ENCODE measurements at places on chromosomes 6 and 20.
A peak's percentile ranks its signal among the peaks of the same experiment; 100 is the strongest.

DNA sequence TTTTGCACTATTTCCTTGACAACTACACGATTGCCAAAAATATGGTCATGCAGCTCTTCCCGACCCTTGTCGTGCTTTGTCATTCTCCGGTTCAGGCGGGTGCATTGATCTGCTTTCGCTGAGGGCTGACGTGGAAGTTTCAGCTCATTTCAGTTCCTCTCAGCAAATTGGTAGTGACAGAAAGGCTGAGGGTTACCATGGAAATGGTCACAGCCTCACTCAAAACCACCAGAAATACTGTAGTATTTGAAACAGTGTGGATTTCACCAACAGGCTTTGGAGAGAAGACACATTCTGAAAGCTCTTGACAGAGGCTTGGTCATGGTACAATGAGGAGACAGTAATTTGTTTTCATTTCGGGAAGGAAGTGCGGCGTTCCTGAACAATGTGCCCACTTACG is 99.7 kb upstream of the EXOC2 start:
- no peak for DNase-seq

DNA sequence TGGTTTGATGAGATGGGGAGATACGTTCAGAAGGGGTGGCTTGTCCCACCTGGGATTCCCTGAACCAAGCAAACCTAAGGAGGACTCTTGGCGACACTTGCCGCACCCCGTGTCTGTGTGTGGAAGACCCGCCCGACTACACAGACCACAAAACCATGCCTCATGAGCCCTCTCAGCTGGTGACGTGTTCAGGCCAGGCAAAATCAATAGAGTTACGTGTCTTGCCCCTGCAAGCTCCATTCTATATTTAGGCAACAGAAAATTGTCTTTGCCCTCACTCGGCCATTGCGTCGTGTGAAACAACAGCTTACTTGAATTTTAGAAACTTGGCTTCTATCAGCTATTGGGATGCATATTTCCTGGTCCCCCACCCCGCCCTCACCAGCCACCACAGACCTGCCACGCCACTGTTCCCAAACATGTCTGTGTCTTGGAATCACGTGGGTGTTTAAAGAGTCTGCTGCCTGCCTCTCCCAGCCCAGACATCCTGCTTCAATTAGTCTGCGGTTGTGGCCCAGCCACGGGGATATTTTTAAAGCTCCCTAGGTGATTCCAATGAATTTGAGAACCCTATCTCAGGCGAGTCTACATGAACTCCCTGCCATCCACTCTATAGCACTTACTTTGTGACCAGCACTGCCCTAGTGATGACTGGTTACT is 279.2 kb upstream of the EXOC2 start:
- DNase-seq, result no peak

DNA sequence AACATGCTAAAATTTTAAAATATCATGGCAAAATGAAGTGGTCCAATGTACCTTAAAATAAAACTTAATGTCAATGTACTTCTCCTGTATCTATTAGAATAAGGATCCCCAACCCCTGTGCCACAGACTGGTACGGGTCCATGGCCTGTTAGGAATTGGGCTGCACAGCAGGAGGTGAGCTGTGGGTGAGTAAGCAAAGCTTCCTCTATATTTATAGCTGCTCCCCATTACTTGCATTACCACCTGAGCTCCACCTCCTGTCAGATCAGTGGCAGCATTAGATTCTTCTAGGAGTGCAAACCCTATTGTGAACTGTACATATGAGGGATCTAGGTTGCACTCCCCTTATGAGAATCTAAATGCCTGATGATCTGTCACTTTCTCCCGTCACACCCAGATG is 86.0 kb downstream of the SLC16A10 start:
- no peak for DNase-seq

- no peak for DNase-seq
Observed at GRCh38 chr6:22024973-22025467, 271.8 kb downstream of the PRL start.

GRCh38 chr20:31452575-31452974 is 12.1 kb downstream of the DEFB123 start:
- no peak for DNase-seq

- no peak for DNase-seq
Observed at GRCh38 chr6:129679758-129680157, 30.2 kb downstream of the ARHGAP18 start.

DNA sequence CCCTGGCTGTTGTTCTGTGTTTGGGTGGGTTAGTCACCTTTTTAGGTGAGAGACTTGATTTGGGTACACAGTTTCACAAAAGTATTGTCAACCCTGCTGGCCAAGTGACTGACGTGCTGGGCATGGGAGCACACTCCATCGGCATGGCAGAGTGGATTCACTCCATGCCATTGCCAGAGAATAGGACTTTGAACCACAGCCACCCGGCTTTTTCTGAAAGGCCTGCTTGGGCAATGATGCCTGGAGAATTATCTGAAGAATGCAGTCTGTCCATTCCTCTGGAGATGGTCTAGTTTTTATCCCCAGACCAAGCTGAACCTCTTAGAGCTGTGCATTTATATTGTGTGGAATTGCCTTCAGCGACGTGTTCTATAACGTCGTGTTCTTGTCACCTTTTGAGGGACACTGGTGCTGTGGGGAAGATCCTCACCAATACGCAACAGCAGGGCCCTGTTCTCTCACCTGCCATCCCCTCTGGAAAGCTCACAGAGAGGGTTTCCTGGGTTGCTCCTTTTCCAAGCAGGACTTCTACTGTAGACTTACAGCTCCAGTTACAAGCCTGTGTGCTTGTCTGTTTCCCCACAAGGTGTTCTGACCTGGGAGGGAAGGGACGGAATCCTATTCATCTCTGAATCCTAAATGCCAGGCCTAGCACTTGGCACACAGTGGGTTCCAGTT is 183.4 kb upstream of the AKAP12 start:
- DNase-seq, result no peak

GRCh38 chr6:168208854-168209253 is 110.7 kb downstream of the DACT2 start:
- DNase-seq, result no peak

GRCh38 chr20:15113144-15113773 is 775.8 kb upstream of the FLRT3 start:
- no peak for DNase-seq

DNA sequence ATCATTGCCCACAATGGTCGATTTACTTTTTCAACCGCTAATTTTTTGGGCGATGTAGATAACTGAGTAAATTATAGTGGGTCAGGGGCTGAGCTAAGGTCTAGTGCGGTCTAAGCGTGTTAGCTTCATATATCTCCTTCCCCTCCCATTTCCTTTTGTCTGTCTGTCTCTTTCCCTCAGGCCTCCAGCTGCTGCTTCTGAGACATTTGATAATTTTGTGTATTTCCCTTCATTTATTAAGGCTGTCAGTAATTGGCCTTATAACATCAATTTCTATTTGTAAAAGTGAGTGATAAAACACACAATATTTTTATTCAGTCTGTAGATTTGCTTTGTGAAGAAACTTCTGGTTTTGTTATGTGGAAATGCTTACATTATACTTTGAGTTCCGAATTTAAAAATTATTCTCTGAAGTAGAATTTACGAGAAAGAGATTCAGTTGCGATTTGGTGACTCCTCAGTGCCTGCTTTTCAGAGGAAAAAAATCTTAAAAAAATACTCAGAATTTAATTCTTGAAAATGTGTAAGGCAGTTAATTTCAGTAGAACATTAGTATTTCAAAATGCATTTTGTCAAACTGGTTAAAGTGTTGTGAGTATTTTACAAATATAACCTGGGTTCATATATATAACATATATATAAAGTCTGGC is 1.4 kb downstream of the TMEM170B start:
- no peak for DNase-seq

GRCh38 chr6:150766201-150766997 is 99.1 kb upstream of the MTHFD1L start:
- no peak for DNase-seq

- DNase-seq, result no peak
Observed at GRCh38 chr6:145842693-145843546, 28.3 kb upstream of the FBXO30 start.

DNA sequence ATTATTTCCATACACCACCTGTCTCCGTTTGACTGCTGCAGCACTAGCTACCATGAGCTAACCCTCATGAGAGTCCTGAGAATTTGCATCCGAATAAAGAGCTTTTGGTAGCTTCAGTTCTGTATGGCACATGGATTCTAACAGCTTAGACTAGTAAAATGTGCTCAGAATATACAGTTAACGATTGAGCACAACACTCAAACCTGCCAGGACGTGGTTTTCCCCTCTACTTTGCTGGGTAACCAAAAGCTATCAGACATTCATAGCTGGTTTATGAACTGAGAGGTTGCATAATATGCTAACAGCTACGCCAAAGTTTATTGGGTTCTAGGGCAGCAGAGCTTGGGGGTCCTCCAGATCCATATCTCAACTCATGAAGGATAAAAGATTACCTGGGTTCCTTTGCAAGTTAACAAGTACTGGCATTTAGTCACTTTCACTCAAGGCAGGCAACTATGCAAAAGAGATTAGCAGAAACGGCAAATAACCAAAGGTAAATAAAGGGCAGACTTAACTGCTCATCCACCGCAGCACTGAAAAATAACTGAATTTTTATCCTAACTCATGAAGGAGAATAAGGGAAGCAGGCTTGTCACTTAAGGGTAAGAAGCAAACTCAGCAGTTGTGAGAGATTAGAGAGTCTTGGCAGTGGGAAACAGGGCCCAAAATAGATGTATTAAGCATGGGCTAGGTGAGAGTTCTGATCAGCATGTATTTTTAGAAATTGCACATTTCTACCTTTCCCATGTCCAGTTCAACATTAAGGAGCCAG is 29.4 kb downstream of the NUDT3 start:
- DNase-seq, result no peak

GRCh38 chr6:135581211-135581610 is 83.7 kb upstream of the AHI1 start:
- DNase-seq, result no peak

DNA sequence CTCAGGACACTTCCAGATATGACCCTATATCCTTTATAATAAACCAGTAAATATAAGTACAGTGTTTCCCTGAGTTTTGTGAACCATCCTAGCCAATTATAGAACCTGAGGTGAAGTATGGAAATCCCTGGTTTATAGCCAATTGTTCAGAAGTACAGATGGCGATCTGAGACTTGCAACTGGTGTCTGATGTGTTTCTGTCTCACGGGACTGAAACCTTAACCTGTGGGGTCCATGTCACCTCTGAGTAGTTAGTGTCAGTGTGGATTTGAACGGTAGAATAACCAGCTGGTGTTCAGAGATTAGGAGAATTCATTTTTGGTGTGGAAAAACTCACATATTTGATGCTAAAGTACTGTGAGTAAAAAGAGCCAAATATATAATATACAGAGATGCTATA is 606.6 kb downstream of the MAFB start:
- DNase-seq, result no peak

DNA sequence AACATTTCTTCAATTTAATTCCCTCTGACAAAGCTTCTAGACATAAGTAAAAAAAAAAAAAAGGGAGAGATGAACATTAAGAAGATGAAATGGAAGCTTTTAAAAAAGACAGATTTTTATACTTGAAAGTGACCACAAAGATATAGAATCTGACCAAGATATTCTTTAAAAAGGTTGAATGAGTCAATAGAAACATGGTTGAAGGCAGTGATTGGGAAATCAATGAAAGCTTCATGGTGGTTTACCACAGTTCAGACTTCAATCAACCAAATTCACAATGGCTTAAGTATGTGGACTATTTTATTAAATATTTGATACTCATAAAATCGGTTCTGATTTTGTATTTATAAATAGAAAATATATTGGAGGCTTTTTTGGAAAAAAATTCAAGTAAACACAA is 248.4 kb upstream of the HSF2 start:
- no peak for DNase-seq

GRCh38 chr6:56152611-56153010 is 94.8 kb downstream of the COL21A1 start:
- DNase-seq, result no peak

- peak; percentile 48 for DNase-seq
Observed at GRCh38 chr6:16238057-16238962, at the start of gene GMPR. Gene GMPR, plus strand, starts transcription at chr6:16238587. Its CDS starts 107 bp downstream, at chr6:16238694.

DNA sequence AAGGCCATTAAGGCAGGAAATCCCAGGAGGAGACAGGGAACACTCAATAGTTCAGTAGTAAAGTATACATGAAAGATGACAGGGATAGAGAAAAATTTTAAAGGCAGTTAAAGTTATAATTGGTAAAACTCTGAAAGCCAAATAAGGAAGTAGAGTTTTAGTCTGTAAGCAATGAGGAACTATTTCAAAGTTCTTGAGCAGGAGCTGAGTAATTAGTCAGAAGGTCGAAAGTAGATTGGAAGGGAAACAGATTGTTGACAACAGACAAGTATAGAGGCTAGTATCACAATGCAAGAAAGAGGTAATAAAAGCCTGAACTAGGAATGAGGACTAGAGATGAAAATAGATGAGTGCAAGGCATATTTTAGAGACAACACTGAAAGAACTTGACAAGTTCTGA is 150.3 kb downstream of the CDK19 start:
- no peak for DNase-seq

- no peak for DNase-seq
Observed at GRCh38 chr6:87723170-87724078, 21.4 kb upstream of the AKIRIN2 start.

DNA sequence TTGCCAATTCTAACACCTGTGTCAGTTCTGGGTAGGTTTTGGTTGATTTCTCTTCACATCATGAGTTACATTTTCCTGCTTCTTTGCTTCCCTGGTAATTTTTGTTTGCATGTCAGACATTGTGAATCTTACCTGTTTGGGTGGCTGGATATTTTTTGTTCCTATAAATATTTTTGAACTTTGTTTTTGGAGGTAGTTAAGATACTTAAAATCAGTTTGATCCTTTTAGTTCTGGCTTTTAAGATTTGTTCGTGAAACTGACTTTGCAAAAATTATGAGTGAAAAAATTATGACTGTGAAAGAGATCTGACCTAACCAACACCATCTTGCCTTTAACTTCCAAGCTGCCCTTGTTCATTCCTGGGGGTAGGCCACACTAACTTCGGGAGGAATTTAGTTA is 69.5 kb downstream of the BCAS1 start:
- DNase-seq, result no peak

- DNase-seq, result no peak
Observed at GRCh38 chr6:139080255-139080920, 51.8 kb downstream of the ABRACL start.

DNA sequence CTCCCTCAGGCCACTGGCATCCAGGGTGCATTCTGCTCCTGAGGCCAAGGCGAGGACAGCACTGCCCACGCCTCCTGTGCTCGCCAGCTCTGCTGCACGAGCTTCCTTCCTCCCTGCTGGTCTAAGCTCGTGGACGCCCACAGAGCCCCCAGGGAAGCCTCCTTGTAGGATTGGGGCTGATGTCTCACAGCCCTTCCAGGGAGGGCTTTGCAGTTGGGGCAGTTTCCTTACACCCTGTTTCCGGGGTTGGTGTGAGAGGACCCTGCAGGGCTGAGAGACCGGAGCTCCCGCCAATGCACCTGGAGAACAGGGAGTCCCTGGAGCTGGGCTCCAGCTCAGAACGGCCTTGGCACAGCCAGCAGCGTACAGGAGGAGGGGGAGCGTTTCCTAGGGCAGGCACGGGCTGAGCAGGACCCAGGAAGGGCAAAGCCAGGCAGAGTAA is 172.4 kb upstream of the PDE10A start:
- no peak for DNase-seq

DNA sequence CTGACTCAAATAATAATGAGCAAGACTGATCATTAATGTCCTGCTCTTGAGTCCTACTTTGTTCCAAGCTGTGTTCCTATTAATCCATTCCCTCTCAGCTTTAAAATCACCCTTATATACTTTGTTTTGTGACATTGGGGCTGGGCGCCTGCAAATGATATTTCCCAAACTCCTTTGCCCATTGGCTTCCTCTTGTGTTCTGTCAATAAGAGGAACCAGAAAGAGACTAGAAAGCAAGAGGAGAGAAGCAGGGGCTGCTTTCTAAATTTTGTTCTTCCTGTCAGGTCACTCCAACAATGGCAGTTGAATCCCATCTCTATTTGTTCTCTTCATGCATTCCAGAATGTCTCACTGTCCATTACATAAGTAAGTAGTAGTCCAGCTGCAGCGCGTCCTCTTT is 21.6 kb upstream of the TRIM27 start:
- no peak for DNase-seq
